ENCODE measurements at places on chromosomes 16 and 17.
A peak's percentile ranks its signal among the peaks of the same experiment; 100 is the strongest.

DNA sequence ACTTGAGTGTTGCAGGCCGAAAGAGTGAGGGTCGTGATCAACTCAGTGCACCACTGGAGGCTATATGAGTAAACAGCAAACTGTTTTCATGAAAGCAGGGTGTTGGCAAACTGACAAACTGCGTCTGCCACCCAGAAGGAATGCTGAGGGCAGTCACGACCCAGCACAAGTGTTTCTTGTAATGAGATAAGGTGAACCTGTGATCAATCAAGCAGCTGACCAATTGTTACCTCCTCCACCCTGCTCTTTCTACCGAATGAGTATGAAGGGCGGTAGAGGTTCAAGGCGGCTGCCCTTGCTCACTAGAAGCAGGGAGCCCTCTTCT lies 5.5 kb upstream of the SRL start:
- DNase-seq, result no peak

GRCh38 chr16:66894948-66895688 lies 14.8 kb downstream of the PDP2 start:
- DNase-seq, result no peak

GRCh38 chr17:78263063-78263735 lies 31.8 kb downstream of the TMEM235 start:
- DNase-seq, result peak; percentile 55

DNA sequence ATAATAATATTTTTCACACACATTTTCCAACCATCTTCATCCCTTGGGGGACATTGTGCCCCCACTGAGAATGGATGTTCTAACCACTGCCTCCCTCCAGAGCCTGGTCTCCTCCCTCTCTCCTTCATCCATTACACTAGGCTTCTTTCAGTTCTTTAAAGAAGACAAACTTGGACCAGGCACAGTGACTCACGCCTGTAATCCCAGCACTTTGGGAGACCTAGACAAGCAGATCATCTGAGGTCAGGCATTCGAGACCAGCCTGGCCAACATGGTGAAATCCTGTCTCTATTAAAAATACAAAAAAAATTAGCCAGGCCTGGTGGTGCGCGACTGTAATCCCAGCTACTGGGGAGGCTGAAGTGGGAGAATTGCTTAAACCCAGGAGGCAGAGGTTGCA lies 6.5 kb downstream of the ALOX15 start:
- DNase-seq, result no peak

- no peak for DNase-seq
These were observed 13.5 kb downstream of the NHERF1 start for GRCh38 chr17:74761931-74762330.

DNA sequence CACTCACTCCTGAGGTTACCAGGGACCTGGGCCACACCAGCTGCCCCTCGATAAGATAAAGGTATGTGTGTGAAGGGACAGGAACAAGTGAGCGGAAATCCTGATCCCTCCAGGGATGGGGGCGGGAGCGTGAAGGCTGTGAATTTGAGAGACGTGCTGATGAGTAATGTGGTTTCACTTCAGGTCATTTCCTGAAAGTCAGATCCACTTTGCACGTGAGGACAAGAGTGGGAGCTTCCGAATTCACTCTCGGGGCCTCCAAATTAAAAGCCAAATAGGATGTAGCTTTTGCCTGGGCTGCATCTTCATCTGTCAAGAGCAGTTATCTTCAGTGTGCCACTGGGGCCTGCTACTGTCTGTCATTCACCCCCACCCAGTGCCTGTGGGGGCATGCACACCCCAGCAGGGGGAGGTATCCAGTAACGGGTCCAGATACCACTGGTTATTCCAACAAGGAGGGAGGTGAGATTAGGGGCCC lies 87.4 kb upstream of the LHX1 start:
- no peak for DNase-seq

GRCh38 chr17:59420901-59421300 lies 89.4 kb downstream of the YPEL2 start:
- DNase-seq, result no peak

DNA sequence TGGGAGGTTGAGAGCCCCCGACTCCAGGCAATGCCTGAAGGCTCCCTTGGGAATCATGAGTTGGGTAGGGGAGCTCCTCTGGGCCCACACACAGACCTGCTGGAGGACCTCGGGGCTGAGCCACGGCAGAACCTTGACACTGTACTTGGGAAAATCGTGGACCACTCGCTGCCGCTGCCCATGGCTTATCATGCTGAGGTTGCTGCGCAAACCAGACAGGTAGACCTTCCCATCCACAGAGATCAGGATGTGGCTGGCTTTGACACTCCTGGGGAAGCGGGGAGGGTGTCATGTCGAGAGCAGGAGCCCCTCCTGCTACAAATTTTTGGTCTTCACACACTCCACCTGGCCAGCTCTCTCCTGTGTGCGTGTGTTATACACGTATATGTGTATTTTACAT lies 7.2 kb upstream of the LIMD2 start:
- no peak for DNase-seq

All from frontal cortex (tissue), 4 donors.